ENCODE measurements at places on chromosomes 4 and X.

DNA sequence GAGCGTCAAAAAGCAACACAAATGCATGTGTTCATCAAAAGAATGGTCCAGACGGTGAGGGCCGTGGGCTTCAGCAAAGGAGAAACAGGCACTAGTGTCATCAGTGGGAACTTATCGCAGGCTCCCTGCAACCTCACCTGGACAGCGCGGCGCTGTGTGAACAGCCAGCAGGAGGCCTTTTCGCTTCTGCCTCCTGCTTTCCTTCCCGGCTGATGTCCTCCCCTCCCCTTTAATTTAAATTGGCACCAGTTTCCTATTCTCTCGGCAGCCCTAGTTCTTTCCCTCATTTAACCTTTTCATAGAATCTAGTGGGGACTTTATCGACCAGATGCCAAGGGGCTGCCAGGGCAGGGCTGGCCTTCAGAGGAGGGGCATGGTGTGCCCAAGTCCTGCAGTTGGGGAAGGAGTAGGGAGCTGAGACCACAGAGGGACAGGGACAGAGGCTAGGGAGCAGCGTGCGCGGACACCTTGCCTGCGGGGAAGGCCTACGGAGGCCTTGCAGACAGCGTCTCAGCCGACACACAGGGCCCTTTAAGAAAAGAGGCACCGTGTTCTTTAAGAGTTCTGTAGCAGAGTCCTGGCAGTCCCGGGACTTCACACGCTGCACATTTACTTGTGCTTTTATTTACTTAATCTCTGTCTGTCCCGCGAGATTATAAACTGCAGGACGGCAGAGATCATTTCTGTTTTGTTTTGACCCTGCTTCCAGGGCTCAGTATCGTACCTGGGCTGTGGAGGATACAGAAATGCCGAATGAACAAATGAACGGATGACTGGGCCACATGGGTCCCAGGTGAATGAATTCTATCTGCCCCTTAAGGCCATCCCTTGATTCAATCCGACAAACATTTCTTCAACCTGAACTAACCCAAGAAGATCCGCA, 8.4 kb upstream of the SORBS2 start:
- DNase-seq = no peak

- no peak for DNase-seq
Observed at GRCh38 chrX:67917421-67918010, 373.7 kb downstream of the AR start.

DNA sequence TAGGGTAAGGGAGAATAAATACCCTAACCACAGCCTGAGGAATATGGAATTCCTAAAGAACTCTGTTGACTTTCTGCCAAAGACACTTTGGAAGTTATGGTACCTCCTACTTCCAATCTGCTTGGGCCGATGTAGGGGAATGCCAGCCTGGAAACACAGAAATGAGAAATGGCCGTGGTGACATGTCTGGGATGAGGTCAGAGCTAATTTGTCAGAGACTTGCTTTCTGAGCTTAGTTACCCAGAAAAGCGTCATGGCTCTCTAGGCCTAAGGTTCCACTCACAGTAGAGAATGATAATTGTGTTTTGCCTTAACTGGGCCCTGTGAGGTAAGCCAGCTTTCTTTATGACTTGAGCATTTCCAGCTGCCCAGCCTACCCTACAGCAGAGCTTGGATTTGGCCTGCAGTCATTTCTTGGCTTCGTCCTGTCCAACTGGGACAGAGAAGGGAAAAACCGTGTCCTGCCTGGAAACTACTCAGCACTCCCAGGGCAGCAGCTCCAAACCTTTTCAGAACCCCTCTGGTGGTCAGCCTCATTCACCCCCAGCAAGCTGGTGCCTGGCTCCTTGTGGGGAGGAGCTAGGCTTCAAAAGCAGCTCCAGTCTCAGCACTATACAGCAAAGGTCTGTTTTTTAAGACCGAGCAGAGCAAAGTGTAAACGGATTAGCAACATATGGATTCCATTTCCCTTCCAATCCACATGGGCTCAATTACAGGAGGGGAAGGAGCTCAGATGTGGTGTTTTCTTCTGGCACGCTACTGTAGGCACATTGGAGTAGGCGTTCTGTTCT, 92.3 kb downstream of the RLIM start:
- no peak for DNase-seq

- DNase-seq = no peak
Observed at GRCh38 chr4:26179316-26179760, 141.5 kb upstream of the RBPJ start.

GRCh38 chr4:165844161-165844560, 28.9 kb upstream of the TLL1 start:
- DNase-seq = peak; percentile 2

- no peak for DNase-seq
Observed at GRCh38 chrX:102711872-102712215, 404 bp upstream of the GPRASP2 start.

GRCh38 chrX:96453139-96453538, 231.5 kb upstream of the DIAPH2 start:
- no peak for DNase-seq

- DNase-seq = no peak
Observed at GRCh38 chrX:69144838-69145680, 20.2 kb downstream of the PJA1 start.

DNA sequence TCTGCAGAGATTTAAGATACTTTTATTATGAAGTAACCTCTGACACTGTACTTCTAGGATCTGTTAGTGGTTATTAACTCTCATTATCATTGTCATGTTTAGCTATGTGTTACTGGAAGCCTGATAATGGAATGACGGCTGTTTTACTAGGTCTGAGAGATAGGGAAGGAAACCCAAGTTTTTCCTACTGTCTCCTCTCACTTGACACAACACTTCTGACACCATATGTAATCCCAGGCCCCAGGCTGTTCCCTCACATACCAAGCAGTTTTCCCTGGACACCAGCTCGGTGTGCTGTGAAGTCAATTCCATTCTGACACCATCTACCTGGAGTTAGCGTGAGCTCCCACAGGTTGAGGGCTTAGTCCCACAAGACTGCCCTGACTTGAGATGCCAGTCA, 85.6 kb downstream of the ZNF674 start:
- DNase-seq = no peak

GRCh38 chr4:3338976-3339531, 46.2 kb downstream of the RGS12 start:
- no peak for DNase-seq

- no peak for DNase-seq
Observed at GRCh38 chrX:114905251-114905650, 112.2 kb downstream of the IL13RA2 start.

GRCh38 chr4:38123555-38123954, 163.4 kb downstream of the PTTG2 start:
- no peak for DNase-seq

- no peak for DNase-seq
Observed at GRCh38 chr4:25792200-25792791, 70.5 kb downstream of the SEL1L3 start.

- DNase-seq = no peak
Observed at GRCh38 chr4:145218251-145218650, 37.9 kb upstream of the OTUD4 start.

GRCh38 chr4:90715242-90715641, 588.0 kb downstream of the CCSER1 start:
- no peak for DNase-seq

GRCh38 chrX:13420545-13421183, 100.8 kb upstream of the ATXN3L start:
- no peak for DNase-seq

DNA sequence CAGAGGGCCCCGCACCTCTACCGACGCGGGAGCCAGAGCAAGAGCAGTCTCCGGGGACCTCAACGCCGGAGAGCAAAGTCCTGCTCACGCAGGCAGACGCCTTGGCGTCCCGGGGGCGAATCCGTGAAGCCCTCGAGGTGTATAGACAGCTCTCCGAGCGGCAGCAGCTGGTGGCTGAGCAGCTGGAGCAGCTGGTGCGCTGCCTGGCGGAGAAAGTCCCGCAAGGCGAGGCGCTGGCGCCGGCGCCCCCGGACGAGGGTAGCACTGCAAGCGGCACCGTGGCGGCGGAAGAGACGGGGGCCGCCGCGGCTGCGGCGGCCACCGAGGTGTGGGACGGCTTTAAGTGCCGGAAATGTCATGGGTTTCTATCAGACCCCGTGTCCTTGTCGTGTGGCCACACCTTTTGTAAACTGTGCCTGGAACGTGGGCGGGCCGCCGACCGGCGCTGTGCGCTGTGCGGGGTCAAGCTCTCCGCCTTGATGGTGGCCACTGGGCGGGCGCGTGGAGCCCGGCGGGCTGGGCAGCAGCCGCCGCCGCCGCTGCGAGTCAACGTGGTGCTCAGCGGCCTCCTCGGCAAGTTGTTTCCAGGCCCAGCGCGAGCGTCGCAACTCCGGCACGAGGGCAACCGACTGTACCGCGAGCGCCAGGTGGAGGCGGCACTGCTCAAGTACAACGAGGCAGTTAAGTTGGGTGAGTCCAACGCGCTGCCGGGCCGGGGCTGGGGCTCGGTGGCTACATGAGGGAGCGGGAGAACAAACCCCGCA, 672 bp downstream of the LONRF3 start:
- DNase-seq = peak; percentile 8

DNA sequence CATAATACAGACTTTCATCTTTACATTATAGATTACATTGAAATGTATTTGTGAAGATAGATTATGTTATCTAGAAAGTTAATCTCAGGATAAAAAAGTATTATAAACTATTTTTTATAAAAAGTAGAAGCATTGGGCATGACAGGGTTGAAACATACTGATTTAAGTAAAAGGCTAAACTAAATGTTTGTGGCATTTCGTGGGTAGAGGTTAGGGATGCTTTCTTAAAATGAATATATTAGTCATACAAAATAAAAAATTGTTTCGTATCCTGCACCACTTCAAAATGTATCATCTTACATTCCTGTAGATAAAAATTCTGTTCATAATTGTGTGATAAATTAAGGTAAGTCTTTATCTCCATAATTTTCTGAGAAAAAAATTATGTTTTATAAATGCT, 603.6 kb downstream of the SPRY1 start:
- DNase-seq = no peak

- DNase-seq = no peak
Observed at GRCh38 chrX:55033429-55033828, 2.7 kb upstream of the ALAS2 start.

- no peak for DNase-seq
Observed at GRCh38 chrX:42696536-42697124, 81.3 kb downstream of the PPP1R2C start.

GRCh38 chr4:54924891-54925290, 200.5 kb downstream of the KDR start:
- no peak for DNase-seq

GRCh38 chrX:154401045-154401799, 3.0 kb downstream of the RPL10 start:
- DNase-seq = no peak

GRCh38 chr4:100061835-100062234, 111.8 kb upstream of the H2AZ1 start:
- no peak for DNase-seq

DNA sequence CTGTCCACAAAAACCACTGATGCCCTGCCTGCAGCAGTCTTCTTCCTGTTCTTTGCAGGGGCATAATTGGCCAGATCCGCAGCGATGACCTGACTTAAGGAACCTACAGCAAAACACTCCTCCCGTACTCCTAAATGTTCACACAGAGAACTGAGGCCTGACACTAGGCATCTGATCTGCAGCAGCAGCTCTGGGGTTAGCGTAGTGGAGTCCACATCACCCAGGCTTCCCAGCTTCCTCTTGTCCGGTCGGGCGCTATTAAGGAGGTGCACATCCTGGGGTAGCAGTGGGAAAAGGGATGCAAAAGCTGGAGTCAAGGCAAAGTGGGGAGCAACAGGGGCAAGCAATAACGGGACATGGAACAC, 758 bp downstream of the SCFD2 start:
- DNase-seq = no peak

DNA sequence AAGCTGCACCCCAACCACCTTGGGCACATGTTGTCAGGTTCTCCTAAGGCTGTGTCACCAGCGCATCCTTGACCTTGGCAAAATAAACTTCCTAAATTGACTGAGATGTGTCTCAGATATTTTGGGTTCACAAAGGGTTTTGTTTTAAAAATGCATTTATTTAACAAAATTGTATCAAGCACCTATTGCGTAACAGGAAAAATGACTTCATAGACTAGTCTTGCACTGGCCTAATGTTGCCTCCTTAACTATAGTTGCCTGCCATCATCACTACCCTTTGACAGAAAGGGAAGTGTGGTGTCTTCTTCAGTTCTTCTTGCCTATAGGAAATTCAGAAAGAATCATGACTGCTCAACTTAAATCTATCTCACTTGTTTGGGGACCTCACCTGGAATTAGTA, 374.2 kb downstream of the SH2D1A start:
- DNase-seq = no peak

DNA sequence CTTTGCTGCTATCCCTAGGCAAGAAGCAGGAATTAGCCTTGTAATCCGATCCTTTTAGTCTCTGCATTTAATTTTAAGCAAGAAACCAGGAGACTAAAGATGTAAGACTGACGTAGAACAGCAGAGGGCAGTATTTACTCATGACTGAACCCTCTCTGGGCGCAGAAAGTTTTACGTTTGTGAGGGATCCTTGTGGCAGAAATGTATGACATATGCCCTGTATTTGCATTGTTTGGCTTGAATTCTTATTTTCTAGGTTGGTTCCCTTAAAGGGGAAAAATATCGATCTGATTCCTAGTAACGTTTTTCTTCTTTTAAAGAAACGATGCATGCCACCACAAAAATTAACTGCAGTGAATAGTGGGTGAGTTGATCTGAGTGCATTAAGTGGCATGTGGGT, 1.3 kb upstream of the FAT4 start:
- no peak for DNase-seq

DNA sequence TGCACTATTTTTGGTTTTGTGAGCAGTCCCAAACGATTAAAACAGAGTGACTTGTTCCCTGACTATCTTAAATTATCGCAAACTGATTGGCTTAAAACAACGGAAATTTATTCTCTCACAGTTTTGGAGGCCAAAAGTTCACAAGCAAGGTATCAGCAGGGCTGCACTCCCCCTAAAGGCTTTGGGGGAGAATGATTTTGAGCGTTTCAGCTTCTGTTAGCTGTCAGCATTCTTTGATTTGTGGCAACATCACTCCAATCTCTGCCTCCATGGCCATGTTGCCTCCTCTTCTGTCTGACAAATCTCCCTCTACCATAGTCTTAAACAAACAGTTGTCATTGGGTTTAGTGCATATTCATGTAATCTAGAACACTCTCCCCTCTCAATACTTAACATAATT, 459.6 kb upstream of the ATOH1 start:
- DNase-seq = no peak

DNA sequence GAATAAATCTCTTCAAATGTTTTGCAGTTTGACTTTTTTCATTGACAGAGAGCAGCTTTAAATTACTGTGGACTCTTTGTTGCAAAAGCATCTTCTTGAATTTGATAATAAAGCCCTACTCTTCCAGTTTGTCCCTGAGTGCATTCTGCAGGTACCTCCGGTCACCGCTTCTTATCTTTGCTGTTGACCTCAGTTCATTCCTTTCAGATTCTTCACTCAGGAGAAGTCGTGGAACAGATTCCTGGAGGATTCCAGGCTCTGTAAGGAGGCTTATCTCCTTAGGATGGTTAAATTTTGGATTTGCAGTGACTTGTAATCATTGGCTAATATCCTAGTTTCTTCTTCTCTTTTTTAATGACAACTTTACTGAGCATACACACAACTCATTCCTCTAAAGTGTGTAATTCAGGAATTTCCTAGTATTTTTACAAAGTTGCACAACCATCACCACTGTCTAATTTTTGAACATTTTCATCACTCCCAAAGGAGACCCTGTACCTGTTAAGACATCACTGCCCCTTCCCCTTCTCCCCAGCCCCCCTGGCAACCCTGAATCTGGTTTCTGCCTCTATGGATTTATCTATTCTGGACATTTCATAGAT, 22.0 kb downstream of the TBL1X start:
- DNase-seq = no peak
